EL (cell line): ENCODE measurements at places on chromosomes 3 and 15.

DNA sequence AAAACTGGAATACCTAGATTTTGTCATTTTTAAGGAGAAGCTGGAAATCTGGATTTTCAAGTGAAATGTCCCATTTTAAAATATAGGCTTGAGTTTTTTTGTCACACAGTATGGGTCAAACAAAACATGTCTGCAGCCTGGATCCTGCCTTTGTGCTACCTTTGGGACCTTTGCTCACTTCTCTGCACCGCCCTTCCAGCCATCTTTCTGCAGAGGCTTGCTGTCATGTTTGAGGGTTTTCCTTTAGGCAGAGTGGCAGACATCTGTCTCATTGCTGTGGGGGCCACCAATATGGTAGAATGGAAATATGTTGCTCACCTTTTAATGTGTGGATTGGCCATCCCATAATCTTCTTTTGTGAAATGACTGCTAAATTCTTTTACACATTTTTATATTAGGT, 136.3 kb downstream of the EEFSEC start:
- DNase-seq, result no peak

- no peak for DNase-seq
These were observed 2.6 kb upstream of the LOXL1 start for GRCh38 chr15:73923488-73924164.

- DNase-seq, result no peak
These were observed 19.2 kb downstream of the CDIN1 start for GRCh38 chr15:36598529-36599177.

DNA sequence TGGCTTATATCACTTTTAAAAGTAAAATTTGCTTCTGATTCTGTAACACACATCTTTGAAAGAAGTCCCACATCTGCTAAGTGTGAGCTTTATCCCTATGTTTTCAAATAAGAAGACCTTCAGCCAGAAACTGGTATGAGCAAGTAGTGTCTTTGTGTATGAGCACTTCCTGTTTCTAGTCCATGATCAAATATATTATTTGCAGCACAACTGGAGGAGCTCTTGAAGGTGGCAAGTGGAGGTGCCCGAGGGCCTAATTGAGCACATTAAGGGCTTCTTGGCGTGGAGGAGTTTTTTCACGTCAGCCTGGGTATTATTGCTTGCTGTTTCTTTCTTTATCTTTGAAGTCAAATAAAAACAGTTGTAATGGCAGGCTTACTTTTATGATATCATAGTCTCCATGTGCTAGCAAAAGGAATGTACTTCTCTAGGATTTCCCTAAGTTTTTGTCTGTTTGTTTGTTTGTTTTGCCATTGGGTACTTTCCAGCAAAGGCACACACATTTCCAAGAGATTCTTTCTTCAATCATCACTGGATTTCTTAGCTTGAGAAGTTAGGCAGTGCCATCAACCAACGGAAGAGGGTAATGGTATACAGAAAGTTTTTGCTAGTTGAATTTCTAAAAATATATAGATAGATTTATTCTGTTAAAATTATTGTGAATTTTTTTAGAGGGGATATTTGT, 68.1 kb downstream of the MEIS2 start:
- DNase-seq, result no peak

DNA sequence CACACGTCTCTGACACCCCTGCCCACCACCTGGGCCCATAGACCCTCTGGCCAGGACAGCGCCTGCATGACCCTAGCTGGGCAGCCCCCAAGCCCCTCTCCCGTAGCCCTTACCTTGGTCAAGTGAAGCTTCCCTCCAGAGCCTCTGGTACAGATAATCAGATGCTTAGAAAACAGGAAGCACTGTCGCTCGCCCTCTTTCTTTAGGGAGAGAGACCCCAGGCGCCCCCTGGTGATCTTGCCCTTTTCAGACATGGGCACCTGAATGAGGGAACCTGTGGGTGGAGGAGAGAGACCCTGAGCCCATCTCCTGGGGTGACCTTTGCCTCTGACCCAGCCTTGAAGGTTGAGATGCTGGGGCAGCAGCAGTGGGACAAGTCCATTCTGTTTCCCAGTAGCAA, 65.4 kb downstream of the RASGRF1 start:
- DNase-seq, result no peak

- no peak for DNase-seq
These were observed 5.2 kb downstream of the SST start for GRCh38 chr3:187665010-187665409.

DNA sequence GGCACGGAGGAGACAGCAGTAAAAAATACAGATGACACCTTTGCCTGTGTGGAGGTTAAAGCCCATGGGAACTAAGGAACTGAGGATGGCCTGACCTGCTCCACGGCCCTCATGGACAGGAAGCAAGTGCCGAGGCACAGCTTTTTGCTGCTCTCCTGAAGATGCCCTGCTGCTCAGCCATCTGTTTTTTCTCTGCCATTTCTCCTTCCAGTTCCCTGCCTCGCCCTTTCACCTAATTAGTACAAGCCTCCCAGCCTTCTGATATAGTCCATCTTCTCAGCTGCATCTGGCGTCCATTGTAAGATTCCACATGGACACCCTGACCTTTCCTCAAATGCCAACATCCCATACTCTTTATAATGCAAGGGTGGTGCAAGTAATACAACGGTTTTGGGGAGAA, 11.8 kb upstream of the CXCR6 start:
- no peak for DNase-seq

- no peak for DNase-seq
These were observed 7.6 kb downstream of the B2M start for GRCh38 chr15:44718927-44719292.

DNA sequence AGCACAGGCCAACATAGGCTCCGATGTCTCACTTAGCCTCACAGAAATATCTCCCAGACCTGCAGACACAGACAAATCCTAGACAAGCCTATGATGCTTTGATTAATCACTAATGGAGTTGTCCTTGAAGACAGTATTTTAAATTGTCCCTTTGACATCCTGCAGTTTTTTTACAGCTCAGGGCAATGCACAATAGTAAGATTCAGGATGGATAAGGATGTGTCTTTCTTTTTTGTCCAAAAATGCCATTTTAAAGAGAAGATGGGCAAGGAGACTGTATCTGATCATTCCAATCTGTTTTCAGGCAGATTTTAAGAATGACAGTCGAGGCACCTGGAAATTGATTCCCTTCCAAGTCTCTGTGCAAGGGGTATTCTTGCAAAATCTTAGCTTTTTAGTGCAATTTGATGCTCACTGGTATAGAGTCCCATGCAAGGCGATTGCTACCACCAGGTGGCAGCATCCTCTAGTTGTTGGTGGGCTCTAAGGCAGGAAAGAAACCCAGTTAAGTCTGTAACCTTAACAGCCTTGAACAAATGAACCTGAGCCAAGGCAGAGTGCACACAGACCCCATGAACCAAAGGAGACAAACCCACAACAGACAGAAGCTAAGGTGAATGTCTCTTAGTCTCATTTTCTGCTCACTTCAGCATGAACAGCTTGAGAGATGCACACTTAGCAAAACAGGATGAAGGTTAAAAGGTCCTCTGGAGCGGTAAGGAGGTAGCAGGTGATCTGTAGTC, 51.2 kb upstream of the MINAR1 start:
- DNase-seq, result peak; percentile 66

- DNase-seq, result peak; percentile 25
These were observed 57.9 kb downstream of the BTD start for GRCh38 chr3:15659254-15659975.

GRCh38 chr15:80769829-80770705, 9.1 kb upstream of the CEMIP start:
- DNase-seq, result no peak

GRCh38 chr3:134904776-134905646, 110.0 kb downstream of the EPHB1 start:
- DNase-seq, result no peak

GRCh38 chr3:59979542-59979941, 929.7 kb upstream of the CFAP20DC start:
- DNase-seq, result no peak

- no peak for DNase-seq
These were observed 8.9 kb downstream of the RFX7 start for GRCh38 chr15:56234804-56235203.
